ENCODE measurements at places on chromosomes 11 and 22.
A peak's percentile ranks its signal among the peaks of the same experiment; 100 is the strongest.

GRCh38 chr22:31618471-31619176, 43.4 kb downstream of the PISD start:
- DNase-seq = no peak

- DNase-seq = no peak
Observed at GRCh38 chr22:35488513-35488912, 52.1 kb upstream of the RASD2 start.

- DNase-seq = peak; percentile 14
Observed at GRCh38 chr11:118641397-118642019, 34.1 kb downstream of the PHLDB1 start.

GRCh38 chr11:14519597-14519916, 629 bp downstream of the PSMA1 start:
- no peak for DNase-seq

DNA sequence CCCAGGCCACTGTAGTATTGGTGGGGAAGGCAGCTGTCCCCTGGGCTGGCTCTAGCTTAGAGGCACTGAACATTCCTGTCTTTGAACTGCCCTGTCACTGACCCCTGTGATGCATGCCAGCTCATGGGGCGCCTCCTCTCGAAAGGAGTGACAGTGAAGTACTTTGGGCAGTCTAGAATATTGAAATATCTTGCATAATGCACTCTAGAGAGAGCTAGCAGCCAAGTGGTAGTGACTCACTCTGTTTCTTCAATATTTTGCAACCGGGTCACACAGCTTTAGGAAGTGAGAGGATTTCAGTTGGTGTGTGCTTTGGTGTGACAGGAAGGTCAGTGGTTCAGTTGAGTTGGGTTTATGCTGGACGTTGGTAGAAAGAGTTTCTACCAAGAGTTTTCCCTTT, 35.5 kb upstream of the ST14 start:
- no peak for DNase-seq

- DNase-seq = no peak
Observed at GRCh38 chr11:103959279-103959942, 77.0 kb upstream of the DDI1 start.

DNA sequence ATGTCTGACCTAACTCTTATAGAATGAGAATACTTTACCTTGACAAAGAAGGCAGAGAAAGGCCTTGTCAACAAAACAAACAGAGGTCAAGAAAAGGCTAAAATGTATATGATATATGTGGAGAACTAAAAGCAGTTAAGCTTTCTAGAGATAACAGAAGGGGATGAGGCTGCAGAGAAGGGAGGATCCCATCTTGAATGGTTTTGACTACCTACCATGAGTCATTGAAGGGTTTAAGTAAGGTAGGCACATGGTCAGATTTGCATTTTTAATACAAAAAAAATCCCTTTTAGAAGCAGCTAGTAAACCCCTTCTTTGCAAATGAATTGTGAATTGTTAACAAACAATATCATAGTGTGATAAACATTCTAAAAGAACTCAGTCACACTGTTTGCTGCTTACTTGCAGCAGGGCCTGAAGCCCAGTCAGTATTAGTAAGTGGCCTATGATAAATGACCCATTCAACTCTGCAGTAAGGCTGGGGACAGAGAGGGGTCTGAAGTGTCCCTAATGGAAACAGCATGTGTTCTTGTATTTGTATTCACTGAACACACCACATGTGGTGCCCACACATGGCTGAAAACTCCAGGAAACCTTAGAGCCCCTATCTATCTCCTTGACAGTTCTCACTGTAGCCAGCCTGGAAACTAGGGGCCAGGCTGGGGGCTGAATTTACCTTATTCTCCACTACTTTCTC, 328.8 kb upstream of the PITPNB start:
- DNase-seq = no peak

DNA sequence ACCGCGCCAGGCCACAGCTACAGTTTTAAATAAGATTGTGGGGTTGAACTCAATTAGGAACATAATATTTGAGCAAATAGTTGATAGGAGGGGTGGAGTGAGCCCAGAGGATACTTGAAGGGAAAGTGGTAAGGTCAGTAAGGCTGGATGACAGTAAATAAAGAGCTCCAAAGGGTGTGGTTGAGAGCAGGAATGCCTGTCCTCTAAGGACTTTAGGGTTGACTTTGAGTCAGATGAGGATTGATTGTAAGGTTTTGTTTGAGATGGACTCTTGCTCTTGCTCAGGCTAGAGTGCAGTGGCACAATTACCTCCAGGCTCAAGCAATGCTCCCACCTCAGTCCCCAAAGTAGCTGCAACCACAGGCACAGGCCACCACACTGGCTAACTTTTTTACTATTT, 2.4 kb downstream of the FOXR1 start:
- no peak for DNase-seq

GRCh38 chr11:44949160-44950030, 1.3 kb downstream of the TP53I11 start:
- DNase-seq = no peak

DNA sequence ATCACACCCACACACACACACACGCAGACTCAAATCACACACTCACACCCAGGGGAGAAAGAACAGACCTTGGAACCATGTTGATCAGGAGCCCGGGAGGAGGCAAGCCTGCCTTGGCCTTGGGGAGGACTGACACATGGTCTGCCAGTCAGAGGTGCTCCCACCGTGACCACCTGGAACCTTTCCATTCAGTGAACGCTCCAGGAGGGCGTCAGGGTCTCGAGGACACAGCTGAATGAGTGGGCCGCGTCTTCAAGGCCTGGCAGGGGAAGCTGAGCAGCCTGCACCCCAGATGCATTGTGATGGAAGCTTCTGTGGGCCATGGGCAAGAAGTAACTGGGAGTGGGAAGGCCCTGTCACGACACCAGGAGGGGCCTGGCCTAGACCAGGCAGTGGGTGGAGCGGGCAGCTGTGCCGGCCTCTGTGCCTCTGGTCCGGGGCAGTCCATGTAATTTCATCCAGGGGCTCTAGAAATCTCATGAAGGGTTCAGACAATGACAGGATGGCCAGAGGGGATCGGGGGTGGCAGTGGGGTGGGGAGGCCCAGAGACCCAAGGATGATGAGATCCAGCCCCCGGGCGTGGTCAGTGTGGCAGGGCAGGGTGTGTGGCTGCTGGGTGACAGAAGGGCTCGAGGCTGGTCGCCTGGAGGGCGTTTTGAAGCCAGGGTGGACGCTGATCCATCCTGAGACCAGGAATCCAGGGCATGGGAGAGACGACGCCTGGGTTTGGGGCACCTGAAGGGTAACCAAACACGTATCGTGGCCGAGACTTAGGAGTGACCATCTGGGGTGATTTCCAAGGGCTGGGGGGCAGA, 53.7 kb downstream of the IGF2 start:
- DNase-seq = no peak

DNA sequence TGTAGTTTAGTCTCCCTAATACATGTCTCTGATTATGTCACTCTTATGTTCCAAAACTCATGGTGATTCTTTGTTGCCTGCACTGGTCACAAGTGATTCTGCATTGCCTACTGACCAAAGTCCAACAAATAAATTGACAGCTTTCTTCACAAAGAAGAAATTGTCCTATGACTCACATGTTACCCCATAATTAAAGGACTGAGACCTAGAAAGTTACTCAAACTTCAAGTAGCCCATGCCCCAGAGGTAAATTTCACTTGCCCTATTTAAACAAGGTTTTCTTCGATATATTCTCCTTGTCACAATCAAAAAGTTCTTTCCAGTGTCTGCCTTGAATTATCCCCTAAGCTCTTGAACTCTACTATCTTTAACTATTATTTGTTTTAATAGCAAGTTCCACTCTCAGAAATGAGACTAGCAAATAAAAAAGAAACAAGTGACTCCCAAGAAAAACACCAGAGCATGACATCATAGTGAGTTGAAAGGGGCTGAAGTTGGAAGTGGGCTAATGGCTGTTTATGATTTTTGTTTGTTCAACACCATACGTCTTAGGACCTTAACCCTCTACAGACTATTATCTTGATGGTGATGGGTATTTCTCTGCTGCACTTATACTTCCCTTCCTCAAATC, 94.5 kb upstream of the BLID start:
- no peak for DNase-seq

DNA sequence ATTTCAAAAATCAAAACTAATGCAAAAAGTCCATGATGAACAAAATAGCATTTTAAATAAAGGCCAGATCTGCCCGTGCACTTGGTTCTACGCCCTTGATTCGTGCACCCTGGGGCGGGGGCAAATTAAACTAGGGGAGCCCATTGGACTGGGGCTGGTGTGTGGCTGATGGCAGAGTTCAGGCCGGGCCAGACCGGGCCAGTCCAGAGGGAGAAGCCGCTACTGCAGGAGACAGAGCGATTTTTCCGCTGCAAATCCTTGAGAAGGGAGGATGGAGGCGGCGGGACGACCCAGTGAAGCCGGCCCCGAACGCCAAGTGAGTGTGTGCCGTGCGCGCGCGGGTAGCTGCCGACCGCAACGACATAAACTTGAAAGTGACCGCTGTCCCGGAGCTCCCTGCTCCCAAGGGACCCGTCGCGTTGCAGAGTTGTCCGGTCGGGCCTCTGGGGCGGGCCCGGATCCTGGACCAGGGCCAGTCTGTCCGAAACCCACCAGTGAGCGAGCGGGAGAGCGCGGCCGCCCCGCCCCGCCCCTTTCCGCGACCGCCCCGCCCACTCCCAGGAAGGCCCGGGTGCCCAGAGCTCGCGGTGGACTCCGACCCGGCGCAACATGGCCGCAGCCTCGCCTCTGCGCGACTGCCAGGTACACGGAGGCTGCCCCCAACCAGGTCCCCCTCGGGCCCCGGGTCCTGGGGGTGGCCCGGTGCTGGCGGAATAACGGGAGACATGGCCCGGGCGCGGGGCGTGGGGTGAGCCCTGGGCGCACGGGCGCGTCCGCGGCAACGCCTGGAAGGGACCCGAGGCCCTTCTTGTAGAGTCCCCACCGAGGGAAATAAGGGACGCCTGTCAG, at the start of gene TTC38:
TTC38 (plus strand) TSS at position 578 of the 849 bp plus-strand sequence; CDS start at position 610, 32 bp downstream.
- DNase-seq = no peak

DNA sequence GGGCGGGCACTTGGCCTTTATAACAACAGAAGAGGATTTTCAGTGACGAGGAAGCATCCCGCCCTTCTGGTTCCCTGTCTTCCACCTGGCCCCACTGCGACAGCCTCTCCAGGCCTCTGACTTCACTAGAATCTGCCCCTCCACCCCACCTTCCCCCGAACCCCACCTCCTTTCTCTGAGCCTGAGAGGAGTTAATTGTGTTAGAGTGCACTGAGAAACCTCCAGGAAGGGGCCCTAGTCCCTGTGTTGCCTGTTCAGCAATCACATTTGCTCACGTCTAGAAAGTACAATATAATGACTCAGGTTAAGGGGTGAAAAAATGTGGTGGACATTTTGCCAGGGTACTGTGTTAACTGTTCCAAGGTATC, 38.8 kb downstream of the PTPRJ start:
- DNase-seq = no peak

DNA sequence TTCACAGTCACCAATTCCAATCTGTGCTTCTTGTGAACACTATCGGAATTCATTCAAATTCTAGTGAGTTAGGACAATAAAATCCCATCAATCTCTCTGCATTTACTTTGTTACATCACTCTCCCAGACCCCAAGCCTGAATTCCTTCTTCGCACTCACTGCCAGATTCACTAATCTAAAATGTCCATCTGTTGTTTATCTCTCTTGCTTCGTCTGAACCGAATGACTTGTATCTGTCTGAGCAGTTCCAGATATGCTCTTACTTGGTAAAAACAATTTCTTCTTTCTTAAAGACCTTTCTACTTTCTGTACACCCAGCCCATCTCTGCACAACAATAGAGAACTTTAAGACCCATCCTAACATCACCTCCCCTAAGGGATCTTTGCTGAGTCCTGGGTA, 7.0 kb downstream of the MMP10 start:
- no peak for DNase-seq

GRCh38 chr11:93906486-93906885, 56.1 kb upstream of the VSTM5 start:
- DNase-seq = no peak

GRCh38 chr11:75721852-75722668, 4.4 kb downstream of the MOGAT2 start:
- DNase-seq = no peak

- DNase-seq = no peak
Observed at GRCh38 chr11:112745973-112746372, 215.2 kb upstream of the NCAM1 start.

DNA sequence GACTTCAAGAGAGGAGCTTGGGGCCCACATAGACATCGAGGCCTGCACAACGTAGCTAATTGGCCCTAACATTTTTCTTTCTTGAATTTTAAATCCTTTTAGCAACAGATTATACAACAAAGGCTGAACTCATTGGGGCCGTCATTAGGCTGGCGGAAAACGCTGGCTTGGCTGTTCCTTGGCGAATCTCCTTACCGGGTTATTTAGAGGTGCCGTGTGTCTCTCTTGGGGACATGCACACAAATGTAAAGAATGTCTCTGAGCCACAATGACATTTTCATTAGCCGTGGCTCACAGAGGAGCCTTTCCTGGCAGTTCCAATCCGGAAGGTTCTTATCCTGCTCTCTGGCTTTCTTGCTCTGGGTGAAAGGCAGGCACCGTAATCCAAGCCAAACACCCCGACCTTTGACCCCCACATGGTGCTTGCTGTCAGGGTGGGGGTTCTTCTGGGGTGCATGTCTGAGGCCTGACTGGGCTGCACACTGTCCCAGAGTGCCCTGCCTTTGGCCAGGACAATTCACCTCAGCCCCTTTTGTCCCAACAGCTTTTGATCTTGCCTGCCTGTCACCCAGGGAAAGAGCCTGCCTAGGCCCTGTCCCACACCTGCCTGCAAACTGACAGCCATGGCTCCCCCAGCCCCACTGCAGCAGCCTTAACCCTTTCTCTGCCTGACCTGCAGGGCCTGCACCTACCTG, 9.2 kb upstream of the FGF3 start:
- no peak for DNase-seq

DNA sequence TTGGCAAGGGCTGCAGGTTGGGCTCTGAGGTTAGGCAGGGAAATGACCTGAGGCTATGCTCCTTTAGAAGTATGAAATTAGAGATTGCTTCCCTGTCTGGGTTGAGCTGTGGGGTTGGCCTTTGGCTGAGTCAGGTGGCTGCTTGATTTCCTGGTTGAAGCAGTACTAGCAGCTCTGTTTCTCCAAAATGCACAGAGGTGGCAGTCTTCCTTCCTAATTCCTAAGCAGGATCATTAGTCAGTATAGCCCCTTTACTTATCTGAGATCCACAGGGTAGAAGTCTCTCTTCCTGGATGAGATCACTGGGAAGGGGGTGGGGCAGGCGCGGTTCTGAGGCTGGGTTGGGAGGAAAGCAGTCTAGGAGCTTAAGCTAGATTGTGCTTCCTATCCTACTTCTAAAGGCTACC, 1917.5 kb downstream of the LRRC4C start:
- DNase-seq = no peak

DNA sequence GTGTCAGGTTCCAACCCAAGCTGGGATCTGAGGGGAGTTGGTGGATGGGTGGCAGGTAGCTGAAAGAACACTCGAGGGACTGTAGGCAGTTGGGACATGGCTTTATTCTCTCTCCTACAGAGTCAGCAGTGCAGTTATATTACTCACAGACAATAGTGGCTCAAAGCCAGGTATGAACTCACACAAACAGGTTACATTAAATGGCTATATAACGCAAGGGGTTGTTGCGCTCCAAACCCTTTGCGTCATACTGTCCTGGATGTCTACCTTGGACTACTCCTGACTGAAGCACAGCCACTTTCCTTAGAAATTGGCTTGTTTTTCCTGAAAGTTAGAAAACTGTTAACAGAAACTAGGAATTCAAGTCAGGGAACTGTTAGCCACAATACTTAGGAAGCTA, 66.4 kb upstream of the OR4B1 start:
- no peak for DNase-seq

GRCh38 chr11:118956094-118956846, at the start of gene UPK2:
Gene UPK2 (plus strand): TSS chr11:118956298. CDS start chr11:118956351, 53 bp downstream.
- no peak for DNase-seq

Measured in cerebellar nuclear complex (tissue), 1 donor.